Thyroid gland (tissue), 4 donors: ENCODE measurements at places on chromosomes 5 and 9.
A peak's percentile ranks its signal among the peaks of the same experiment; 100 is the strongest.

DNA sequence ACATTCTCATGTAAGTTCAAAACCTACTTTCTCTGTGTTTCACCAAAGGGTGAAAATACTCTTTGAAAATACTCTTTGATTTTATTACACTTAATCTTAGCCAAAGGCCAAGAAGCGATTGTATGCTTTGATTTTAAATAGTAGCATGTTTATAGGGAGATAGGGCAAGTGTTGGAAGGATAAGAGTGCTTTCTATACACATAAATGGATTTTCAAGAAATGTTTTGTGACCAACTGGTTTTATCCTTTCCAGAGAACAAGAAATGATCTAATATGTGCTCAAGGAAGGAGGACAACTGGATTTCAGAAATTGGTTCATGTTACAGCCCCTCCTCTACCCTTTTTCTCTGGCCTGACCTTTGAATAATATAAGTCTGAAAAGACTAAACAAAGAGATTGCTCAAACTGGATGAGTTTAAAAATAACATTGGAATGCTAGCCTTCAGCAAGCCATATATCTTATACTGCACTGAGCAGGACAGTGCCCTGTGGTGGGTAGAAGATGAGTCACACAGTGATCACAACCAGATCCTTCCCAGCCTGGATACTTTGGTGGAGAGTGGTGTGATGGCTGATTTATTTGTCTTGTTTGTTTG lies 13.1 kb downstream of the PALM2AKAP2 start:
- DNase-seq = no peak

GRCh38 chr9:130347931-130348330 lies 82.4 kb downstream of the HMCN2 start:
- no peak for DNase-seq

DNA sequence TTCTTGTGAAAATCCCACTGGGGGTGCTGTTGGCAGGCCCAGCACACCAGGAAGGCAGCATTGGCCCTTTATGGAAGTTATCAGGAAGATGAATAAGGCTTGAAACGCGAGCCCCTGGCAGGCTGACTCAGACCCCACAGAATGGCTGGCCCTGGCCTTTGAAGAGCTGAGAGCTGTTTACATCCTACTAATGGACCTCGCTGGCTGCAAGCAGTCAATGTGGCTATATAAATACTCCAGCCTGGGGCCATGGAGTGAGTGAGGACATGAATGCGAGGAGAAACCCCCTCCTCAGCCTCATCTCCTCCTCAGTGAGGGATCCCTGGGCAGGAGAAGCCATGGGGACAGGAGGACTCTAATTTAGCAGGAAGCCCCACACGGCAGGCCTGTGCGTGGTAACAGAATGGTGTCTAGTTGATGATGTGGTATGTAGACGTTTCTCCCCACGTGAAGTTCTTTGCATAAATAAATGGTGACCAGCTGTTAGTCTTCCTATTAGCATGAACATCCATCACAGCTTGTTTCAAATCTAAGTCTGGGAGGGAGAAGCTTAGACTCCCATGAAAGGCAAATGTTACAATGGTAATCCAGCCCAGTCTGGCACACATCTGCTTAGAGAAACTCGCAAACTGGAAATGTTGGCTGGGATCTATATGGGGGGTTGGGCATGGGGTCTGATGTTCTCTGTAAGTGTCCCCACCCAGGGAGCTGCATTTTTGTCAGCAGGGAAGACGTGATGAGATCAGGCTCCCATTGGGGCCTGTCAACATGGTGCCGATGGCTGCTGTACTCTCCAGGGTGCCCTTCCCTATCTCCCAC lies 175.1 kb upstream of the PITX1 start:
- no peak for DNase-seq

DNA sequence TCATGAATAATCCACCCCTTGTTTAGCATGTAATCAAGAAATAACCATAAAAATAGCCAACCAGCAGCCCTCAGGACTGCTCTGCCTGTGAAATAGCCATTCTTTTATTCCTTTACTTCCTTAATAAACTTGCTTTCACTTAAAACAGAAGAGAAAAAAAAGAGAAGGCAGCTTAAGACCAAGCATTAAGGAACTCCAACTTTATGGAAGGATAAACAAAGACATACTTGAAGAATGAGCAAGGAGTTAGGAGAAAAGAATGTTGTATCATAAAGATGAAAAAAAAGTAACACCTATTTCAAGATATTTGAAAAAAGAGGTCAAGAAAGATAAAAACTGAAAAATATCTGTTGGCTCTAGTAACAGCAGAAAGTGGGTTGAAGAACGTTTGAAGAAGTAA lies 107.6 kb downstream of the RNF180 start:
- DNase-seq = no peak

DNA sequence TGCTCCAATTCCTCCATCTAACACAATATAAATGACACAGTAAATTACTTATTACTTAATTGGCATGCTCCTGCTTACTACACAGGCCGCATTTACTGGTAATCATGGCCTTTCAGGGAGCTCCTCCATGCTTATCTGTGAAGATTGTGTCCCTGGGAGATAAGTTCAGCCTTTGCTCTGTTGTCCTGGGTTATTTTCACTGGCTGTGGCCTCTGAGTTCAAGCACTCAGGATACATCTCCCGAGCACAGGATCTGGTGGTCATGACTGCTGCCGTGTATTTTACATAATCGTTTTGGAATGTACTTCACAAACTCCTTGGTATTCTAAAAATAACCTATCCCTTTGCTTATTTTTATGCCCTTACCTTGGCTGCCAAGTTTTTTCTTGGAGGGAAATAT lies 215.7 kb downstream of the ICE1 start:
- peak; percentile 70 for DNase-seq

- DNase-seq = no peak
These were observed 20.4 kb upstream of the GDNF start for GRCh38 chr5:37860206-37860605.
